ENCODE measurements at places on chromosomes 11 and 22.

- DNase-seq, result no peak
Measured at GRCh38 chr11:109993786-109994185, 99.4 kb upstream of the ZC3H12C start.

- no peak for DNase-seq
Measured at GRCh38 chr11:74091549-74091948, 79.3 kb downstream of the C2CD3 start.

GRCh38 chr11:69173925-69174581, 18.3 kb downstream of the SMIM38 start:
- DNase-seq, result no peak

DNA sequence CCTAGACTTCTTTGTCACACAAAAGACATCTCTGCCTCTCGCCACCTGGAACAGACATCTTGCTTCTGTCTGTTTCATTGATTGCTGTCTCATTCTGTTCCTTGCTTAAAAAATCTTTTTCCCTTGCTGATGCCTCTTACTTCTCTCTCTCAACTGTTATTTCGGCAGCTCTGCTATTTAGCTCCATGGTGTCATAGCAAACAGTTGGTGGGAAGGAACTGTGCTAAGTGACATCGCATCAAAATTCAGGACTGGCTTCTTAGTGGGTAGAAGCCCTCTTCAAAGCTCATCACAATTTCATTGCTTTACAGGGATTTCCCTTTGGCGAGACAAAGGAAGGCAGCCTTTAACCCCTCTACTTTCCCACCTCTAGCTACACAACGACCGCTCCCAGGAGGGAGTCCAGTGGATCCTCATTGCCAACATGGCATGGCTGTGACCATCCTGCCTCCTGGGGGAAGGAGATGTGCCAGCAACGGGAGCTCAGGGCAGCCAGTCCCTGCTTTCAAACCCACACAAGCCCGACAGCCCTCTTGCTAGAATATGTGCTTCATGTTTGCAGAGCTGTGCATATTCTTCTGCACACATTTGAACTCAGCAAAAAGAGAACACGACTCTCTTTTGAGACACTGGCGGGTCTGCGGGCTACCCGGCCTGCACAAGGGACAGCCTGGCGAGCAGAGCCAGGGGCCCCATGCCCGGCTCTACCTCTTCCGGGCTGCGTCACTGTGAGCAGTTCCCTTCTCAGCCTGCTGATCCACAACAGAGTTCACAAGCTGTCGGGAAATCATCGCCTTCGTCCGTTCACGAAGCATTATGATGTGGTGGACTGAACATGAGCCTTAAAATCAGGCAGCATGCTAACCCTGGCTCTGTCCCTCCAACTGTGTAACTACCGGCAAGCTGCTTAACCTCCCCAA, 51.1 kb upstream of the JAM3 start:
- DNase-seq, result no peak

DNA sequence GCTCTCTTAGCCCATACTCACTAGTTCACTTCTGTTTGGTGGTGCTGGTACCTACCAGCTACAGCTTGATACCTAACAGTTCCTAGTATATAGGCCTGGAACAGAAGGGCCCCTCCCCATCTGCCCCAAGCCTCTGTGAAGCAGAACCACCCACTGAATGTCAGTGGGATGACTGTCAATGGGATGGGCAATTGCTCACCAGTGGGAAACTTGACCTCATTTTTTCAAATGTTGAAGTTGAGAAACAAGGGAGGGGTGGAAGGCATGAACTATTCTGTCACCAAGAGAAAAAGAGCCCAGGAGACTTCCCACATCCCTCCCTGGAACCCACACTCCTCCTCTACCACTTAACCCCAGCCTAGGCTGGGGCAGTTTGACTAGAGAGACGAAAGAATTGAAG, at the start of gene NLRP10:
Gene NLRP10, minus strand, starts transcription at position 62 of the 400 bp plus-strand sequence. CDS start 1,952 bp downstream, outside the sequence.
- DNase-seq, result no peak

- no peak for DNase-seq
Measured at GRCh38 chr11:126268361-126268707, 361 bp downstream of the SRPRA start.

- DNase-seq, result no peak
Measured at GRCh38 chr11:9078113-9079086, 13.0 kb downstream of the SCUBE2 start.

DNA sequence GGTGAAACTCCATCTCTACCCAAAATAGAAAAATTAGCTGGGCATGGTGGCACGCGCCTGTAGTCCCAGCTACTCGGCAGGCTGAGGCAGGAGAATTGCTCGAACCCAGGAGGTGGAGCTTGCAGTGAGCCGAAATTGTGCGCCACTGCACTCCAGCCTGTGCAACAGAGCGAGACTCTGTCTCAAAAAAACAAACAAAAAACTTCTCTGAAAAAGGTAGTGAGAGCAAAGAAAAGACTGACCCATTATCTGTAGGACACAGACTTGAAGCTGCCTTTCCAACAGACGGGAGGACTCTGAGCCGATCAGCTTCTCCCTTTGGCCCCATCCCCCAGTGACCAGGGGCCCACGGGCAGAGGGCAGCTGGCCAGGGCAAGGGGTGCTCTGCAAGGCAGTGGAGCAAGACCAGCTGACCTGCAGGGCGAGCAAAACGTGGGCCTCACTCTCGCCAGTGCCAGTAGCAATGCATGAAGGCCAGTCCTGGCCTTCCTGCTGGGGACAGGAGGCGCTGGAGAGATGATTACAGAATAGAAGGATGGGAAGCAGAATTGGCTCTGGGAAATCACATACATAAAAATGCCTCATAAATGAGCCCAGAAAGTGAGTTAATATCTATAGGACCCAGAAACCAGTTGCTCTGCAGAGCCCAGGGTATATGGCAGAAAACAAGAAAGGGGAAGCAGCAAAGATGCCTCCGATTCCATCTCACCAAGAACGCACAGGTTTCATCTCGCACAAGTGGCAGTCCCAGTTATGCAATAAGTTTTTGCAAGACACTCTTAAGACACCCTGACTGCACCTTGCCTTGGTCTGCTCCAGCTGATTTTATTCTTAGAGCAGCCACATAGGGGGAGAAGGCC, 2.8 kb downstream of the EHD1 start:
- no peak for DNase-seq

- DNase-seq, result no peak
Measured at GRCh38 chr11:85318573-85318972, 308.6 kb downstream of the DLG2 start.

GRCh38 chr11:10447445-10447844, 7.6 kb upstream of the AMPD3 start:
- no peak for DNase-seq

GRCh38 chr22:19643448-19644313, 70.6 kb upstream of the SEPTIN5 start:
- no peak for DNase-seq

- DNase-seq, result no peak
Measured at GRCh38 chr11:64734811-64735724, 8.9 kb downstream of the RASGRP2 start.

DNA sequence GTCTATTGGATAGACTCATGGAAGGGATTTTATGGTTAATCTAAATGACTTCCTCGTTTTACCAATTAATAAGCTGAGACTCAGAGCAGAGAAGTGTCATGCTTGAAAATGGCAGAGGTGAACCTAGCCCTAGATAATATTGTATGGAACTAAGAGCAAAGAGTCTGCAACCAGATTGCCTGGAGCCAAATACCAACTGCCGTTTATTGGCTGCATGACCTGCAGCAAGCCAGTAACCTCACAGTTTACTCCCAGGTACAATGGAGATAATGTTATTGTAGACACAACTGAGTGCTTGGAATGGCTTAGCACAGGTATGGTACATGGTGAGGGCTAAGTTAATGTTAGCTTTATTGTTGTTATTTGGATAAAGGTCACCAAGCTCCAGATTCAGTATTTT, 84.6 kb upstream of the FAT3 start:
- no peak for DNase-seq

DNA sequence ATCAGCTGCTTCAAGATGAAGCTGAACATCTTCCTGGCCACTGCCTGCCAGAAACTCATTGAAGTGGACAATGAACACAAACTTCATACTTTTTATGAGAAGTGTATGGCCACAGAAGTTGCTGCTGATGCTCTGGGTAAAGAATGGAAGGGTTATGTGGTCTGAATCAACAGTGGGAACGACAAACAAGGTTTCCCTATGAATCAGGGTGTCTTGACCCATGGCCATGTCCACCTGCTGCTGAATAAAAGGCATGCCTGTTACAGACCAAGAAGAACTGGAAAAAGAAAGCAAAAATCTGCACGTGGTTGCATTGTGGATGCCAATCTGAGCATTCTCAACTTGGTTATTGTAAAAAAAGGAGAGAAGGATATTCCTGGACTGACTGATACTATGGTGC, 22.2 kb upstream of the BIRC3 start:
- DNase-seq, result no peak

GRCh38 chr11:25658916-25659315, 673.0 kb upstream of the ANO3 start:
- no peak for DNase-seq

DNA sequence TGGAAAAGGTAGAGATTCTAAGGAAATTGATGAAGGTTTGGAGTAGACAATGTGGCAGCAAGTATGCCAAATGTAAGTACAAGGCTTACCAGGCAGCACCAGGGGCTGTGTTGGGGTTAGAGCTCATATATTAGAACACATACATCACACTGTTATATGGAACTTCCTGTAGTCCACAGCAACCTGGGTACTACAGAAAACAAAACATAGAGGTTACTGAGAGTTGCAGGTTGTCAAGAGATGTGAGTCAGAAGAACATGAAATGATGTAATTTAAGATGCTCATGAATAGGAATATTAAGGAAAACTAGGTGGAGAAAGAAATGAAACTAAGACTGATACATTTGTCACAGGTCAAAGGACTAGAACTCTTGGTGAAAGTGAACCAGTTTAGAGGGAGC, 22.0 kb downstream of the FAT3 start:
- DNase-seq, result no peak

GRCh38 chr11:76543006-76543703, 98.3 kb downstream of the EMSY start:
- DNase-seq, result no peak

DNA sequence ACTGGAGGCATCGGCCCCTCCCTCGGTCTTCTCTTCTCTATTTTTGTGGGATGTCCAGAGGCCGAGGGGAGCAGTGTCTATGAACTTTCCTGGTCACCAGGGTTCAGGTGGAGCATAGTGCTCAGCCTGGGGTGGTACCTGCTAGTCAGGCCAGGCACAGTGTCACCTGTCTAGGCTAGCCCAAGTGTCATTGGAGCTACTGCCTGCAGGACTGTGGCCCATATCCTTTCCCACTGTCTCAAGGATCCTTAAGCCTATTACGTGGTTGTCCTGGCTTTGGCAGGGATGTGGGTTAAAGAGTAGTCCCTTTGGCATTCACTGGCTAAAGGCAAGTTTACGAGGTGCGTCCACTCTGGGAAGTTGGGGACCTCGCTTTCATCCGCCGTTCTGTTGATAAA, 9.3 kb downstream of the RBM14 start:
- no peak for DNase-seq

GRCh38 chr11:48045536-48045935, 65.2 kb downstream of the PTPRJ start:
- DNase-seq, result no peak

DNA sequence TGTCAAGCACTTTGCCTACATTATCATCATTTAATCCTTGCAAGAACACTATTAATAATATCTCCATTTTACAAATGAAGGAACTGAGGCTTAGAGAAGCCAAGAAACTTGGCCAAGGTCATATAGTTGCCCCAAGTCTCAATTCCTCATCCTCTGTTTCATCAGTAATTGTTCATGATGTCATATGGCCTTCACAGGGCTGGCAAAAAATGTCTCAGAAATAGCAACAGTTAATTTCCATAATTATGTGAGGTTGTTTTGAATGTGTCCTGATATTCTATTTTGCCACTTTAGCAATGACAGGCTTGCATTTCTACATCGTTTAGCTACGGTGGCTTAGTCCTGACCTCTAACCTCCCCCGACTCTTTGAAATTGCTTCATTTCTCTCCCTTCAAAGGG, 20.6 kb upstream of the TRIM44 start:
- no peak for DNase-seq
